ENCODE measurements at places on chromosomes 2 and 18.

DNA sequence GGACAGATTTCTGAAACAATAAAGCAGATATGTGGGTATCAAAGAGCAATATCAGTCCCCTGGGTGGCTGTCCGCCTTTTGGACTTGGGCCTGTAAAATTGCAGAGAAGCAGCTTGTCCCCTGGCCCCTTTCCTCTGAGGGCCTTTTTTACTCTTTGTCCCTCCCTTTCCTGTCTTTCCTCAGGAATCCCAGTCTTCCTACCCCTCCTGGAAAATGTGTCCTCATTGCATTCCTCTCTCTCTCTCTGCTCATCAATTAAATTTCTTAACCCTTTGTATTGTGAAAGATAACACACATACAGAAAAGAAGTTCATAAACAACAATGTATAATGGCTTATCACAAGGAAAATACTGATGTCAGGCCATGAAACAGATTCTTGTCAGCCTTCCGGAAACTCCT, 3.0 kb upstream of the GRB14 start:
- no peak for DNase-seq

DNA sequence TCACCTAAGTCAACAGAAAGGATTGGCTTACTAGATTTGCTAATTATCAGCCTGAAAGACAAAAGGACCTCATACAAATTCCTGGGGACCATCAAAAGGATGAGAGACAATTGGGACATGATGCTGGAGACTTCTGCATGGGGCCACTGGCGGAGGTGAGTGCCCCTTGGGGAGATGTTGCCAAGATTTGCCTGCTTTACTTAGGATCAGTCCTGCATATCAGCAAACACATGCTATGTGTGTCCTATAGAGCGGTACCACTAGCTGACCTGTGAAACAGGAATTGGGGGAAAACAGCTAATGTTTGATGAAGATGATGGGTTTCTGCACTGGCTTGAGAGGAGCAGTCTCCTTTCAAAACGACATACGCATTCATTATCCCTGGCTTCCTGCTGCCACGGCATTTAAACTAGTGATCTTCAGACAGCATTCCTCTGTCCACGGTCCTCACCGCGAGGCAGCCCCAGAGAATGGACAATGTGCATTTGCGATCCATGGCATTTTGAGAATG, 104.2 kb downstream of the TGIF1 start:
- DNase-seq: no peak

DNA sequence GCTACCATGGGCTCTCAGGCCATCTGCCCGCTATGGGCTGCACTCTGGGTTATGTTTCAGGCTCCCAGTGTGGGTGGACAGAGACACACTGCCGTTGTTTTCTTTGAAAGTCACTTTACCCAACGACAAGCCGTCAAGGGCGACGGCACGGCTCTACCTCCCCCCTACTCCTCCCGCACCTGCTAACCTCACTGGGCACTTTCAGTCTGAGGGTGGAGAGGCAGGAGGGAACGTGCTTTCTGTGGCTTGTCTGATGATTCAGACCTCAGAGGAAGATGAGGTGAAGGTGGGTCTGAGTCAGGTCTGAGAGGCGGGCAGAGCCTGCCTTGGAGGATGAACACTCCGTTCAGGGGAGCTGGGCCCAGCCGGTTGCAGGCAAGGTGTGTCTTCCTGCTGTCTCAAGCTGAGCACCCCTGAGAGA, 147.6 kb upstream of the HDAC4 start:
- DNase-seq: peak; percentile 30

DNA sequence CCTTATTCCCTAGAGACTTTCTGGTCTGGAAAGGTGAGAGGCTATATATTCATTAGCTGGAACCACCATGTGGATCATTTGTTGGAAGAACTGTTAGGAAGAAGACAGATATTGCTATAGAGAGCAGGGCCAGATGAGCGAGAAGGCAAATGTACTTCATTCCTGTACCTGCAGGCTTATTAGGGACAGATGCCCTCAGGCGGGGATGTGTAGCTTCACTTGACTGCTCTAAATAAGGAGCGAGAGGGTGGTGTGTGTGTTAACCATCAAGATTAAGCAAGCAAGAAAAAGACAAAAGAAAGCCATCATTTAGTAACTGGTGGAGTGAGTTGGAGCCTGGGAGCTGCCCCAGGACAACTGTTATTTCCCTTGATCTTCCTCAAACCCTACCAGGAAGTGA, 36.4 kb downstream of the NEDD4L start:
- DNase-seq: no peak

GRCh38 chr2:111638274-111638877, 245.6 kb downstream of the ANAPC1 start:
- DNase-seq: no peak

DNA sequence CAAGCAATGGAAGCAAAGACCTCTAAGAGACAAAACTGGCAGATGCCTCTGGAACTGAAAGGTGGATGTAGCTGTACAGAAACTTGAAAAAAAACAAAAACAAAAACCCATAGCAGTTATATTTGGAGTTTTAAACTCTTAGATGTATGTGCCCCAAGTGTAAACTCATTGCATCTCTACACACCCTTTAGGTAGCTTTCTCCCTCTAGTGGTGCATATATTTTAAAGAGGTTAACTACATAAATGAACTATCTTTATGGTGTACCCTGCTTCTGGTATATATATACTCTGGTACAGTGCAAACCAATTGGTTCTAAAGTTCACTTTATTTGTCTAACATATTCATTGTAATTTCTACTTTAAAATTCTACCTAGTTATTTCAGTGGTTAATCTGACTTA, 518.2 kb downstream of the NRXN1 start:
- no peak for DNase-seq

DNA sequence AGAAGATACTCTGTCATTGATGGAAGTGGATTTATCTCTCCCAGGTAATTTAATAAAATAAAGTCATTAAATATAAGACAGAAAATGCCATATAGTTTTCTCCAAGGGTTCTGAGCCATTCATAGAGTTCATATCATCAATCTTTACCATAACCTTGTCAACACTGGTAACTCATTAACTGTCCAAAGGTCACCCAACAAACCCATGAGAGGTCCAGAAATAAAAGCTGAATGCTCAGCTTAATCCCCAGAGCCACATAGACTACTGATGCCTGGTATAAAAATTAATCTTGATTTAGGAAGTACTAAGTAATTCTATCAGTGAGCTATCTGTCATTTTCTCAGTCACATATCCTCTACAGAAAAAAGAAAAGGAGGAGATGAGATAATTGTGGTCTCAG, 903.0 kb upstream of the DDX18 start:
- no peak for DNase-seq

DNA sequence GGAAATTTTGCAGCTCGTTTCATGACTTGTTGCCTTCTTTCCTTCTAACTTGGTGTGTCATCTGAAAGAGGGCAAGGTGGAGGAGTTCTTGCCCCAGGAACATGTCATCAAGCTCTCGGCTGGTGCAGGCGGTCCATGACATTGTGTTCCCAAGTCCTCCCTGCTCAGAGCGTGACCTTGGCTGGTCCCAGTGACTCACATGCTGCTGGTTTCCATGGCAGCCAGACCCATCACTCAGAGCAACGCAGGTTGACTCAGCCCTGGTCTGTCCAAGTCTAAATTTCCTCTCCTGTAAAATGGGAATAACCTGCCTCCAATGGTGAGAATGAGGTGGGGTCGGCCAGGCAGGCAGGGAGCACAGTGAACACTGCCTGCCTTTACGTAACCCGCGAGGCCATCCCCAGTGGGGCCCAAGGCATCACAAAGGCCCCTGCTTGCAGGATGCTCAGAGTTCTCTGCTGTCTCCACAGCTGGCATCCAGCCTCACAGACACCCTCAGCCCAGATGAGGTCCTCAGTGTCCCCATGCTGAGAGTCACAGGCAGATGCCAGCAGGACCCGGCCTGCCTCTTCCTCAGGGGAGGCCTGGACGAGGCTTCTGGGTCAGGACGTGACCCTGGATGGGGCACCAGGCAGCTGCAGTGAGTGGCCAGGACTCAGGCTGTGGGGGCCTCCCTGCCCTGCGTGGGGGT, 143.7 kb downstream of the TPO start:
- DNase-seq: no peak

DNA sequence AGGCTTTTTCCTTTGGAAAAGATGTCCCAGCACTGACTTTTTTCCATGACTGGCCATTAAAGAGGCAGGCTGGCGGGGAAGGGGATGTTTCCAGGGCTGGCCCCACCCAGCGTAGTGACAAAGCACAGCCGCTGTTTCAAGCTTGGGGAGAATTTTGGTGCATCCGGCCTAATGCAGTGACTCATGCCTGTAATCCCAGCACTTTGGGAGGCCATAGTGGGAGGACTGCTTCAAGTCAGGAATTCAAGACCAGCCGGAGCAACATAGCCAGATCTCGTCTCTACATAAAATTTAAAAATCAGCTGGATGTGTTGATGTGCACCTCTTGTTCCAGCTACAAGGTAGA, 78.0 kb upstream of the SH3BP4 start:
- DNase-seq: no peak

DNA sequence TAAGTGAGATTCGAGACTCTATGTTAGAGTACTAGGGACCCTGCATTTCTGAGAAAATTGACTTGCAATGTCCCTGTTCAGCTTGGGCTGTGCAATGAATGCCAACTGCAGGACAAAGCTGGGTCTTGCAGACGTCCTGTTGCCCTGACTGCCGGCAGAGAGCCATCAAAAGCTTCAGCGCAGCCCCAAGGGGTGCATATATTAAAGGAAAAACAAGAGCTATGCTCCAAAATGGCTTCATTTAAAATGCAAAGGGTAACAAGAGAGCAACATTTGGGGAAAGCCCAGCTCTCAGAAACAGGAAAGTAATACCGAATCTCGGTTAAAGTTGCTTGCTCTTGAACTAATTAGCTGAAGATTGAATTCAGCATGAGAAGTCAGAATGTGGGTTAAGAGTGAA, 110.9 kb upstream of the PNPT1 start:
- DNase-seq: no peak

- DNase-seq: peak; percentile 31
Observed at GRCh38 chr2:64807417-64807816, 153.7 kb upstream of the SERTAD2 start.

DNA sequence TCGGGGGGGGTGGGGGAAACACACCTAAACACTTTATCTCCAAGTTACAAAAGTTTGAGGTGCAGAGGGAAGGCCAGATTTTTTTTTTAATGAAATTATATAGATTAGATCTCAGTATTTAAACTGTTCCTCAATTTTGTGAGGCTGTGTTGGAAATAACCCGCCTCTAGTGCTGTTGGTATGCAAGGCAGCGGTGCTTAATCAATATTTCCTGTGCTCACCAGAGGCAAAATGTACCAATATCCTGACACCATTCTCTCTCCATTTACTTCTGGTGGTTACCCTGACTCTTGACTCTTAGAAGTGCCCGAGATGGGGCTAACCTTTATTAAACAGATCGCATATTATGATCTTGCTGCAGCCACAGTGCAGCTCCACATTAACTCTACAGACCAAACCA, 54.8 kb upstream of the EML6 start:
- DNase-seq: no peak

DNA sequence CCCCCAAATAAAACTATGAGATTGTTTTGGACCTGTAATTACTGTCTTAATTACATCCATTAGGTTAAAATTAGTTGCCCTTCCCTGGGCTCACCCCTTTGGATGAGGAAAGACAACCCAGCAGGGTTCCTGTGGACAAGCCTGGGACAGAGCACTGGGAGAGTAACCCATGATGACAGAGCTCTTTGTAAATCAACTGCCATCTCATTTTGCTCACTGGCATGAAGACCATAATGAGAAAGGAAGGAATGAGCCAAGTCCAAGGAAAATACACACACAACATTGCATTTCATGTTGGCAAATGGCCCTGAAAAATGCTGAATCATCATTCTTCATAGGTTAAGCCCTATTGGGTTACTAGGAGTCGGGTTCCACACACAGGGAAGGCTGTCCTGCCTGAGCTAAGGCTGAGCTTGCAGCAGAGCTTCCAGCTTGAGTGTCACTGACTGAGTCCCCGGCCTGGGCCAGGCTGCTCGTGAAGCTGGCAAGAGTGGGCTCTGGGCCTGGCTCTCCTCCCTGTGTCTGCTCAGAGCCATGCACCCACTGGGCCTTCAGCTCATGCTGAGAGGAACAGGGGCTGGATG, 94.1 kb upstream of the ACAA2 start:
- no peak for DNase-seq

- DNase-seq: no peak
Observed at GRCh38 chr2:119218478-119219064, 5.1 kb upstream of the STEAP3 start.

GRCh38 chr18:23626451-23627279, 36.0 kb downstream of the ANKRD29 start:
- no peak for DNase-seq

DNA sequence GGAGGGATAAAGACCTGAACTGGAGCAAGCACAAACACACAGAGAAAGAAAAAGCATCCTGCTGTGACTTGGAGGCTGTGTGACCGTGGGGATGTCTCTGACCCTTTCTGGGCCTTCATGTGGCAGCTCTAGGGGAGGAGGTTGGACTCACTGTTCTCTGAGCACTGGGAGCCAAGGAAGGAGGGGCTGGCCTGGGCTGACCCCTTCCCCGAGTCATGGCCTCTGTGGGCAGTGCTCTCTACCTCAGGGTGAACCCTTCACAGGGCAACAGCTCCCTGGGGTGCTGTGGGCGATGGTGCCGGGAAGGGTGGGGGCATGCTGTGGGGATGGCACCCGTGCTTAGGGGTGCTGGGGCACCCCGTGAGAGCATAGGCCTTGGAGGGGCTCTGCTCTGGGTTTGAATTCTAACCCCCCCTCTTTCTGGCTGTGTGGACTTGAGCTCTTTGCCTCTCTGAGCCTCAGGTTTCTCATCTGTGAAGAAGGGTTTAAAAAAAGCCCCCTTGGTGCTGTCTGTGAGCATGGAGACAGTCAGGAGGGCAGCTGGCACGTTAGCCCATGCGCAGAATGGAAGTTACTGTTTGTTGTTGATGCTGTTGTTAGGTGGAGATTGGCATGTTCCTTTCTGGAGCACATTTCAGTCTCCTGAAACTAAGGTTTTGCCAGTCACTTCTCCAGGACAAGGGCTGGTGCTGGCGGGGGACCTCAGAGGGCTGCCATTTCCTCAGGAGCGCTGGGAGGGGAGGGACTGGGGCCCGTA, 700 bp downstream of the TOGARAM2 start:
- no peak for DNase-seq

- DNase-seq: no peak
Observed at GRCh38 chr2:217799563-217800432, 203.0 kb downstream of the TNS1 start.
